ENCODE measurements at places on chromosomes 7 and 10. TPM values are rescaled to one million over a fixed set of nuclear protein-coding genes. Genes with fewer than 3 reads are reported as not detected.
A peak's percentile ranks its signal among the peaks of the same experiment; 100 is the strongest.

GRCh38 chr10:113423981-113424721 lies 128.7 kb upstream of the HABP2 start:
- no peak for DNase-seq
- no peak overlapping the region for H3K27ac ChIP-seq
- H3K4me1 ChIP-seq, result no peaks in the 10 kb centered on the region
- no peak overlapping the region for H3K4me3 ChIP-seq
- peaks cover 8% of the 10 kb centered on the region for H3K27me3 ChIP-seq
- H3K36me3 ChIP-seq, result no peaks in the 10 kb centered on the region

DNA sequence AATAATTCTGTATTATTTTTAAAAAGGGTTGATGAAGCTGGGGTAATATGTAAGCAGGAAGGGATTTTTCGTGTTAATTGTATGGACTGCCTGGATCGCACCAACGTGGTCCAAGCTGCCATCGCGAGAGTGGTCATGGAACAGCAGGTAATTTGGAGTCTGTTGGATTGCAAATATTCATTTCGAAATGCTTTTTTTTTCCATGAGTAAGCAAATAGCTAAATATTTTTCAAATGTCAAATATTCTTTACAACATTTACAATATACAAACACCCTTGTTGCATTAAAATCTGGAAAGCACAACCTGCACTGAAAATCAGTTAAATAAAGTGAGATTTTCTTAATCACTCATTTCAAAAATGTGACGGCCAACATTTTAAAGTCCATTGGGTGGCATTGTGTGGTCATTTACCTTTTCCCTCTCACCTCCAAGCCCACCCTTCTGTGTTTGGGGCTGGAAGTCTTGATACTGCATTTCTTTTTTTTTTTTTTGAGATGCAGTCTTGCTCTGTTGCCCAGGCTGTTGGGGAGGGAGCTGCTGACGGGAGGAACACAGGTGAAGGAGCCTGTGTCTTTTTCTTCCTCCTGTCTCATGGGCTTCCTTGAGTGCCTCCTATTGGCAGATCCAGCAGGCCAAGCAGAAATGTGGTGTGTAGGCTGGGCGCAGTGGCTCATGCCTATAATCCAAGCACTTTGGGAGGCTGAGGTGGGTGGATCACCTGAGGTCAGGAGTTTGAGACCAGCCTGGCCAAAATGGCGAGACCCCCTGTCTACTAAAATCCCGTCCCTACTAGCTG lies 66.1 kb downstream of the MCMBP start:
- no peak for DNase-seq
- H3K27ac ChIP-seq, result no peak overlapping the region
- no peaks in the 10 kb centered on the region for H3K27me3 ChIP-seq

GRCh38 chr10:21406595-21407193 lies 118.8 kb downstream of the SKIDA1 start:
- H3K36me3 ChIP-seq, result no peaks in the 10 kb centered on the region
- H3K4me3 ChIP-seq, result no peak overlapping the region
- no peak overlapping the region for H3K27ac ChIP-seq
- peaks cover 3% of the 10 kb centered on the region for H3K27me3 ChIP-seq
- no peaks in the 10 kb centered on the region for H3K4me1 ChIP-seq
- DNase-seq, result no peak

DNA sequence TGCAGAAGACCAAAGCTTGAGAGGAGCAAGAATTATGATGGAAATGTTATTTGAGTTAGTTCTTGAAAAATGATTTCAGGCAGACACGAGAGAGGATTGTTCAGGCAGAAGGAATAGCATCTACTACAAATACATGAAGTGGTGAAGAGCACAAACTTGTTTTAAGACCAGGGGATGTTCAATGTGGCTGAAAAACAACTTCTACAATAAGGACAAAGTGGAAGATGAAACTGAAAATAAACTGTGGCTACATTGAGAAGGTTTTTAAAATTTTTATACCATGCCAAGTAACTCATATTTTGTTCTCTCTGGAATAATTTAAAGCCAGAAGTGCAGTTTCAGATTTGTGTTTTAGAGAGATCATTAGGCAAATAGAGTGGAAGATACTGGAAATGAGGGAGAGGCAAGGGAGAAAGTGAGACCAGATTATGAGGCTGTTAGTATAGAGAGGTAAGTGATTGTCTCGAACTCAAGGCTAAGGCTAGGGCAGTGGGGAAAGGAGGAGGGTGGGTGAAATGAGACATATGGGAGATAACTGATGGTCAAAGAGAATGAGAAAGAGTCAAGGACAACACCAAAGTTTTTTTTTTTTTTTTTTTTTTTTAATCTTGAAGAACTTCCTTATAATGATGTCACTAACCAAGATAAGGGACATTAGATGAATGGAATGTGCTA lies 115.4 kb downstream of the MDFIC start:
- no peak overlapping the region for H3K4me3 ChIP-seq
- H3K36me3 ChIP-seq, result no peaks in the 10 kb centered on the region
- H3K27ac ChIP-seq, result no peak overlapping the region

DNA sequence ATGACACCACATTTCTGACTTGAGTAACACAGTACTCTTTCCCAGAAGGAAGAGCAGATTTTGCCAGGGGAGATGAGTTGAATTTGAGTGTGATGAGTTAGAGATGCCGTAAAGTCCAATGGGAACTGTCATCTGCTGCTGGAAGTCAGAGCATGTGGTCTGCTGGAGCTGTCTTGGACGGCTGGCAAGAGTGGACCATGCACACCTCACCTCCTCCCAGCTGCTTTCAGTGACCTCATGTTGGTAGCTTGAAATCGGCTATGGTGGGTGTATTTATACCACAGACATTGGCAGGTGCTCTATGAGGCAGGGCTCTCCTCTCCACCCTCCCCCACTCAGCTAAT lies 82.3 kb downstream of the COL13A1 start:
- DNase-seq, result no peak
- no peaks in the 10 kb centered on the region for H3K36me3 ChIP-seq
- H3K27ac ChIP-seq, result no peak overlapping the region
- no peaks in the 10 kb centered on the region for H3K4me1 ChIP-seq
- peaks cover 26% of the 10 kb centered on the region for H3K27me3 ChIP-seq
- H3K4me3 ChIP-seq, result no peak overlapping the region

- peaks cover 17% of the 10 kb centered on the region for H3K27me3 ChIP-seq
- no peak for DNase-seq
- H3K4me1 ChIP-seq, result peaks cover 23% of the 10 kb centered on the region
Observed at GRCh38 chr7:101140746-101141382, 13.4 kb upstream of the AP1S1 start.

DNA sequence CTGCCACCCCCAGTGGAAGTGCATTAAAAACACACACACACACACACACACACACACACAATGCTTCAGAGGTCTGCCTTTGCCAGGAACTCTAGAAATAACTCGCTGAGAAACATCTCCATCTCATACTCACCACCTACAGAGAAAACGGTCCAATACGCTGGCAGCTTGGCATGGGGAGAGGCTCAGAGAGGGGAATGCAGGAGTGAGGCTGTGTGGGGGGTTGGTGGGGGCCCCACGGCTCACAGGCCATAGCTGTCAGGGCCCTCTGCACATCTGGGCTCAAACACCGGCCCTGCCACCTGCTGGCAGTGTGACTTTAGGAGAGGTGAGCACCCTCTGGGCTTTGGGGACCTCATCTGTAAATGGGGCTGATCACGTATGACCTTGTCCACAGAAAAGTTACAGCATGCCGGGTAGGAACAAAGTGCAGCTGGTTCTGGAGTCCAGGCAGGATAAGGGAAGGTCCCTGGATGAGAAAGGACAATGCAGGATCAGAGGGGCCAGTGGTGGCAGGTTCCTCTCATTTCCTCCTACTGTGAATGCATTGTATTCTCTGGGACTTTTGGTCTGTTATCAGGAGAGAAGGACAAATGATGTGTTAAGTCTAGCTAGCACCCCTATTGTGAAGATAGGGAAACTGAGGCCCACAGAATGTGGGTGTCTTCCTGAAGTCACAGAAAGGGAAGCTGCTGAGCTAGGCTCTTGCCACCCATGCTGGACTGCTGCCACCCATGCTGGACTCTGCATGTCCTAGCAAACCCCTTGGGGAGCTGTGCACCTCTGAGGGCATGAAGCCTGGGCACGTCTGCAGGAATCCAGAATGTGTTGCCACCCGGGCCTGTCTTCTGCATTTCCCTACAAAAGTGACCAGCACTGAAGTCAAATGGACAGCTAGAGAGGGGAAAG lies 404.6 kb downstream of the RPS24 start:
- no peak overlapping the region for H3K27ac ChIP-seq
- H3K36me3 ChIP-seq, result no peaks in the 10 kb centered on the region
- H3K4me3 ChIP-seq, result no peak overlapping the region
- H3K27me3 ChIP-seq, result peaks cover 18% of the 10 kb centered on the region
- no peak for DNase-seq

DNA sequence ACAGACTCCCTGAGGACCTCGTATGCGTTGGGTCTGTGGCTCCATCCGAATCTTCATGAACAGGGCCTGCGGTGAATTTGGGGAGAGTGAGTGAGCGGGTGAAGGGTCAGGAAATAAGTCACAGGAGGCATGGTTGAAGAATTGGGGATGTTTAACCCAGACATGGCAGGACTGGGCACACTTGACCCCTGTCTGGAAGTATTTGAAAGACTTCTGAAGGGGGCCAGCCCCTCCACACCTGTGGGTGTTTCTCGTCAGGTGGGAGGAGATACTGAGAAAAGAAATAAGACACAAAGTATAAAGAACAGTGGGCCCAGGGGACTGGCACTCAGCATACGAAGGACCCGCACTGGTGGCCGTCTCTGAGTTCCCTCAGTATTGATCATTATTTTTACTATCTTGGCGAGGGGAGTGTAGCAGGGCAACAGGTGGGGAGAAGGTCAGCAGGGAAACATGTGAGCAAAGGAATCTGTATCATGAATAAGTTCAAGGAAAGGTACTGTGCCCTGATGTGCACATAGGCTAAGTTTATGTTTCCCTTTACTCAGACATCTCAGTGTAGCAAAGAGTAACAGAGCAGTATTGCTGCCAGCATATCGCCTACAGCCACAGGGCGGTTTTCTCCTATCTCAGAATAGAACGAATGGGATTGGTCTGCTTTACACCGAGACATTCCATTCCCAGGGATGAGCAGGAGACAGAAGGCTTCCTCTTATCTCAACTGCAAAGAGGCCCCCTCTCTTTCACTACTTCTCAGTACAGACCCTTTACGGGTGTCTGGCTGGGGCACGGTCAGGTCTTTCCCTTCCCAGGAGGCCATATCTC lies 38.2 kb upstream of the PFKFB3 start:
- H3K4me1 ChIP-seq, result peaks cover 37% of the 10 kb centered on the region
- no peak for DNase-seq
- peaks cover 12% of the 10 kb centered on the region for H3K36me3 ChIP-seq
- peak overlapping the region; percentile 96 for H3K4me3 ChIP-seq
- no peaks in the 10 kb centered on the region for H3K27me3 ChIP-seq
- H3K27ac ChIP-seq, result peak overlapping the region; percentile 97

GRCh38 chr7:73715648-73716317 lies 3.7 kb downstream of the STX1A start:
- H3K27ac ChIP-seq, result no peak overlapping the region
- no peaks in the 10 kb centered on the region for H3K36me3 ChIP-seq
- H3K4me3 ChIP-seq, result no peak overlapping the region
- H3K27me3 ChIP-seq, result peaks cover 40% of the 10 kb centered on the region
- DNase-seq, result no peak
- peaks cover 21% of the 10 kb centered on the region for H3K4me1 ChIP-seq

- no peak overlapping the region for H3K4me3 ChIP-seq
- H3K27ac ChIP-seq, result no peak overlapping the region
- peaks cover 7% of the 10 kb centered on the region for H3K27me3 ChIP-seq
- DNase-seq, result no peak
- no peaks in the 10 kb centered on the region for H3K36me3 ChIP-seq
Observed at GRCh38 chr10:79454259-79454658, 8.8 kb upstream of the ZCCHC24 start.

DNA sequence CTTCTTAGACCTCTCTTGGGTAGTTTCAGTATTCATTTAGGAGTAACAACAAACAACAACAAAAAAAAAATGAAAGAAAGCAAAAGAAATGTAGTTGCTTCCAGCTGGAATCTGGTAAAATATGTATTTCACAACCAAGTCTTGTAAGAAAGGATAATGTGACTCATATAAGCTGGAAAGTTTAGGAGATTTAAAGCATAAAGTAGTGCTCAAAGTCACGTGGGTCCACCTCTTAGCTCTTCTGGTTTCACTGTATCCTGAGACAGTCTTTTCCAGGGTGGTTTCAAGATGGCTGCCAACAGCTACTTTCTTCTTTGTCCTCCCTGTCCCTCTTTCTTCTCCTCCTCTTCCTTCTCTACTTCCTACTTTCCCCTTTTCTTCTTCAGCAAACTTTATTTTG lies 69.5 kb upstream of the CDK13 start:
- H3K4me1 ChIP-seq, result no peaks in the 10 kb centered on the region
- DNase-seq, result no peak
- H3K36me3 ChIP-seq, result no peaks in the 10 kb centered on the region
- H3K27ac ChIP-seq, result no peak overlapping the region

DNA sequence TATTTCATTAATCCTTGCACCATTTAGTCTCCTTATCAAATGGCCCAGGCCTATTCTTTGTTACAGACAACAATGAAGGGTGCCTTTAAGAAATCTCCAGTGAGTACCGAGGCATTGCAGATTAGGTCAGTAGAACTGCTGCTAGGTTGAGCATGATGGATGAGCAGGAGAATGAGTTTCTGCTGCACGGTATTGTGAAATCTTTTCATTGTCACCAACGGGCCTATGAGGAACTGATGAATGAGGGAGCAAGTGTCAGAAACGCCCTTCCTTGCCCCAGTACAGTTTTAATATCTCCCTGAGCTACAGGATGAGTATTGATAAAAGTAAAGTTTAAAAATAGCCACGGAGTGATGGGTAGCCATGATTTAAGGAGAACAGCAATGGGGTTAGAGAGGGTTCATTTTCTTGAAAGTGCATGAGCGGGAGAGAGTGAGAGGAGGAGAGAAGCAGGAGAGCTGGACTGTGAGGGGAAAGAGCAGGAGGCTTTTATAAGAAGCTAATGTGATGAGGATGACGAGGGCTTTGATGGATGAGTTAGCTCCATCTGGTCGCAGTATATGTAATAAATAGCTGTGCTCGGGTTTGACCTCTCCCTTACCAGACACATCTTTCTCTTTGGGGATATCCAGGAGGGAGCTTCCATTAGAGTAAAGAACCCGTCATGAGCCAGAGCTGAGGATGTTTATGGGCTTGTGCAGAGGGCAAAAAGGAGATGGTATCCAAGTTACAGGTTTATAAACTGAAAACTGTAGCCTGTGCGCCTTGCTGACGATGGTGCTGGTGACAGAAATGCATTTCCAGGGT lies 526.1 kb downstream of the LRMDA start:
- DNase-seq, result no peak
- H3K27ac ChIP-seq, result no peak overlapping the region
- H3K27me3 ChIP-seq, result no peaks in the 10 kb centered on the region
- H3K4me3 ChIP-seq, result no peak overlapping the region

GRCh38 chr10:102195296-102195870 lies 30.7 kb upstream of the ELOVL3 start:
- H3K36me3 ChIP-seq, result no peaks in the 10 kb centered on the region
- H3K4me1 ChIP-seq, result no peaks in the 10 kb centered on the region
- no peak overlapping the region for H3K27ac ChIP-seq
- no peak overlapping the region for H3K4me3 ChIP-seq
- peaks cover 3% of the 10 kb centered on the region for H3K27me3 ChIP-seq

GNG11 gene
- 2.4 TPM for total RNA-seq

CDC14C gene
- not detected for total RNA-seq

UROS gene
- 34.9 TPM for total RNA-seq

ANK3 gene
- 4.0 TPM for total RNA-seq

KCNIP2 gene
- 7.1 TPM for total RNA-seq

AOAH gene
- 1.4 TPM for total RNA-seq

OR13A1 gene
- 0.53 TPM for total RNA-seq

ACTA2 gene
- total RNA-seq, result 2.4 TPM

Data from activated B cell treated with CpG ODN at 0.5 μM for 24 hours (primary cell).